ENCODE measurements at places on chromosomes 1 and 21.
A peak's percentile ranks its signal among the peaks of the same experiment; 100 is the strongest.

GRCh38 chr21:34027721-34028461 is 45.5 kb upstream of the MRPS6 start:
- DNase-seq, result no peak

DNA sequence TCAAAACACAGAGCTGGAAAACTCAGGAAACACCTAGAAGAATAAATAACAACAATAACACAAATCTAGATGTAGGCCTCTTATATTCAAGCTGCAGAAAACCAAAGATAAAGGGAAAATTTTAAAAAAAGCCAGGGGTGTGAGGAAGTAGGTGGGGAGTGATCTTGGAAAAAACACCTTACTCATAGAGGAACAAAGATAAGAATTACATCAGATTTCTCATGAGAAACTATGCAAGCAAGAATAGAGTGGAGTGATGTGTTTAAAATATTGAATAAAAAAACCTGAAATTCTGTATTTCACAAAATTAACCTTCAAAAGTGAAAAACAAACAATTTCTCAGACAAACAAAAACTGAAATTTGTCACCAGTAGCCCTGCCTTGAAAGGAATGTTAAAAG is 265.5 kb upstream of the RGS18 start:
- no peak for DNase-seq

DNA sequence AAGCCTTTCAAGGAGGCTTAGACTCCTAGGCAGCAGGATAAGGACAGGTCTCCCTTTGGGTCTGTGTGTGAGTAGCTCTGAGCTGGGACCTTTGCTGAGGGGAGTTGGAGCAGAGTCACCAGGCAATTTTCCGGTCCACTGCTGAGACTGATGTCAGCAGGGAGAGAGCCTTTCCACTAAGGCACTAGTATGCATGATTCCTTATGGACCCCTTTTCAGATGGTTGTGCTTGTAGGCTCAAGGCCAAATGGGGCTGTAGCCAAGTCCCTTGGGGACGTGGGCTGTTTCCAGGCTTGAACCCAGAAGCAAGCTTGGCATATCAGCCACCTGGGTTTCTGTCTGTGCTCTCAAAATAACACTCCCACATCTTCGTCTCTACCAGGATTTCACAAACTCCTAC is 73.0 kb downstream of the CCDC18 start:
- DNase-seq, result no peak

DNA sequence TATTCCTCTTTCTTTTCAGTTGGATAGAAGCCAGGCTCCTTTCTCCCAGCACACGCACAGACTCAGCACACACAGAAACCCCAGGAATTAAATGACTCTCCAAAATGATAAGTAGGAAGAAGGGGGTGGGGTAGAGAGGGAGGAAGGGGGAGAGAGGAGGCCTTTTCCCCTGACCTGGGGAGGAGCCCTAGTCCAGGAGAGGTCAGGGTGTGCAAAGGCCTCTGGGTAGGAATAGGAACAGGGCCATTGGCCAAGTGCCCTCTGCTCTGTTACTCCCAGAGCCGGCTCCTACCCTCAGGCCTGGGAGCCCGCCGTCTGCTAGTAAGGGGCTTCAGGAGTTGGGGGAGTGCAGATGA is 35.6 kb upstream of the PUM1 start:
- no peak for DNase-seq

- no peak for DNase-seq
Observed at GRCh38 chr1:69994241-69994640, 211.1 kb downstream of the LRRC40 start.

DNA sequence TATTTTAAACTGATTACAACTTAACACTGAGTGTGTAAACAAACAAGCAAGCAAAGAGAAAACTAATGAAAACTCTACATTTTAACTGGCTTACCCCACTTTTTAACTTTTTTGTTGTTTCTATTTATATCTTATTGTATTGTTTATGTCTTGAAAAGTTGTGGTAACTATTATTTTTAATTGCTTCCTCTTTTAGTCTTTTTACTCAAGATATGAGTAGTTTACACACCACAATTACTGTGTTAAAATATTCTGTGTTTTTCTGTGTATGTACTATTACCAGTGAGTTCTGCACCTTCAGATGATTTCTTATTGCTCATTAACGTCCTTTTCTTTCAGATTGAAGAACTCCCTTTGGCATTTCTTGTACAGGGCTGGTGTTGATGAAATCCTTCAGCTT is 4.7 kb upstream of the HHAT start:
- no peak for DNase-seq

DNA sequence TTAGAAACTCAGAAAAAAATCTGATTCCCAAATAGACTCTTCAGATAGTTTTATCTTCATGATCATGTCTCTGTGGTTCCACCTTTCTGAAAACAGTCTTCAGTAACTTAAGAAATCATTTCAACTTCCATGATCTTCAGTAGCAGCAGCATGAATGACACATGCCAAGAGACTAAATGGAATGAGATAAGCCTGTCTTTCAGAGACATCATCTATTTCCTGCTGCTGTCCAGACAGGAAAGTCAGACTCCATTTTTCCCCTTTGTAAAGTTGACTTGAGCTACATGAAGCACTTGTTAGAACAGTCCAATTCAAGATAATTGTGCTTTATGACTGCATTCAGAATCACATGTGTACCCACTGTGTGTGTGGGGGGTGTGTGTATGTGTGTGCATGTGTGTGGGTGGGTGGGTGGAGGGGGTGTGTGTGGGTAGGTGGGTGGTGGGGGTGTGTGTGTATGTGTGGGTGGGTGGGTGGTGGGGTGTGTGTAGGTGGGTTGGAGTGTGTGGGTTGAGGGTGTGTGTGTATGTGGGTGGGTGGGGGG is 58.8 kb downstream of the CLIC4 start:
- DNase-seq, result no peak

GRCh38 chr1:154290921-154291320 is 18.5 kb downstream of the HAX1 start:
- no peak for DNase-seq

- DNase-seq, result no peak
Observed at GRCh38 chr1:203999618-204000017, 73.3 kb upstream of the SOX13 start.

GRCh38 chr1:160630523-160631451 is 16.1 kb downstream of the SLAMF1 start:
- DNase-seq, result no peak

DNA sequence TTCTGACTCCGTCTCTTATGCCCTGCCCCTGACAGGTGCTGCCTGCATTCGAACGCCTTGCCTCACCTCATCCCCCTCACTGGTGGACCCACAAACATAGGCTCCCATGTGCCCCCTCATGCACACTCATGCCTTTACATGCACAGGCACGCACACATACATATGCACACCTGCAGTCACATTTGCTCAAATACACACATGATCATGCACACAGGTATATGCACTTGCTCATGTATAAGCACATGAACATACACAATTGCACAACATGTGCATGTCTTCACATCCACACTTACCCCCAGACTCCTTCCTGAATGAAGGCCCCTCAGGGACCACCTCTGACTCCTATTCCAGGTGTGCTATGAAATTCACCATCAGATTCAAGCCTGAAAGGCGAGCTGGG is 506.9 kb downstream of the PTPRU start:
- no peak for DNase-seq

- no peak for DNase-seq
Observed at GRCh38 chr1:187009320-187009719, 180.6 kb downstream of the PLA2G4A start.

DNA sequence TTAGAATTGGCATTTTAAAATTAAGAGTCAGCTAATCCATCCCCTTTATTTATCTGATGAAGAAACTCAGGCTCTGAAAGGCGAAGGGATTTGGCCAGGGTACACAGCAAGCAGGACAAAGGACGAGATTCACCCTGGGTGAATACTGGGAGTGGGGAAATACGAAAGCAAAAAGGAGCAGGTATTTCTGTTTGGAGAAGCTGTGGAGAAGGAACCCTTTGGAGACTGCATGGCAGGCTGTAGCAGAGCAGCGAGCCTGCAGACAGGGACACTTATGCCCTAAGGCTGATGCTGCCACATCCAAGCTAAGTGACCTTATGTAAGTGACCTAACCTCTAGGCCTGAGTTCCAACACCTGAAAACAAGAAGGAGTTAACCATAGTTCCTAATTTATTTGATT is 207.2 kb upstream of the C1orf87 start:
- peak; percentile 9 for DNase-seq

DNA sequence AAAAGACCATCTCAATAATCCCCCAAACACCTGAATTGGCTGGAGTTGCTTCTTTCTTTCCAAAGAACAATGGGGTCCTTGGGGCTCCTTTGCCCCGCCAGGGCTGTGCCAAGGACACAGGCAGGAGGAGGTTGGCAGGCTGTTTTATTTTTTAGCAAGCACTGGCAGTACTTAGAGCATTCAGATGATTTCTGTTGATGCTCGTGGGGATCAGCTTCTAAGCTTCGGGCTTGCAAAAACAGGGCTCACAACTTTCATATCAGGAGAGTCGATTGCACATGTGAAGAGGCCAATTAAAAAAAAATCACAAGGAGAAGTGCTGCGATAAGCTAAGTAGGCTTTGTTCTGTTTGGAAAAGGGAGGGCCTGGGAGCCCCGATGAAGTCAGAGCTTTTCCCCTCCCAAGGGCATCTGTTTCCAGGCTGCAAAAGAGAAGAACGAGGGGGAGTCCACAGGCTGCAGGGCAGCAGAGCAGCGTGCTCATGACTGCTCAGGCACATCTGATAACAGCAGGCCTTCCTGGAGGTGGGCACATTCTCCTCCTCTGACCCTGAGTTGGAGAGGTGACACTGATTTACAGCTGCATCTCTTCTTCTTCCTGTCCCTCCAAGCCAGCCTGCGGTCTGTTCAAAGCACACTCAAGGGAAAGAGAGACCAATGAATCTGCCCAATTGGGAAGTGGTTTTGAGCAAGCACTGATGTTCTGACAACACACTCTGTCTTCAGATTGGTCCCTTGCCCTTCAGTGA is 27.3 kb upstream of the BCAR3 start:
- no peak for DNase-seq

All from neural progenitor cell (in vitro differentiated cells).